ENCODE measurements at places on chromosomes 11 and 22. TPM values are rescaled to one million over a fixed set of nuclear protein-coding genes. Genes with fewer than 3 reads are reported as not detected.

Gene OR51B4
- not detected for total RNA-seq

Gene TESMIN
- 1.3 TPM for total RNA-seq

Gene GAL
- total RNA-seq: 31.7 TPM

Gene SLC6A5
- total RNA-seq: not detected

Gene OR2AG2
- total RNA-seq: not detected

Gene METTL15
- total RNA-seq: 14.6 TPM

Gene OSM
- 0.13 TPM for total RNA-seq

Gene TPCN2
- total RNA-seq: 10.9 TPM

Gene FHIP1B
- total RNA-seq: 21.1 TPM

Gene UBXN1
- 135 TPM for total RNA-seq

Gene MS4A6E
- total RNA-seq: not detected

Gene EMID1
- 1.1 TPM for total RNA-seq

Gene LMNTD2
- 0.39 TPM for total RNA-seq

Gene TUB
- total RNA-seq: 1.7 TPM

Gene NAALAD2
- total RNA-seq: 1.7 TPM

Gene DGAT2
- 1.8 TPM for total RNA-seq

Gene ZNF280A
- not detected for total RNA-seq

Gene MMP7
- total RNA-seq: not detected

Gene OR8D1
- under 0.01 TPM for total RNA-seq

Gene DRD4
- not detected for total RNA-seq

Gene DMC1
- 1.9 TPM for total RNA-seq

Gene CAT
- total RNA-seq: 32.5 TPM

Gene PDXP
- 24.4 TPM for total RNA-seq

Gene CTSF
- total RNA-seq: 20.9 TPM
